ENCODE measurements at places on chromosomes 7 and 10.

DNA sequence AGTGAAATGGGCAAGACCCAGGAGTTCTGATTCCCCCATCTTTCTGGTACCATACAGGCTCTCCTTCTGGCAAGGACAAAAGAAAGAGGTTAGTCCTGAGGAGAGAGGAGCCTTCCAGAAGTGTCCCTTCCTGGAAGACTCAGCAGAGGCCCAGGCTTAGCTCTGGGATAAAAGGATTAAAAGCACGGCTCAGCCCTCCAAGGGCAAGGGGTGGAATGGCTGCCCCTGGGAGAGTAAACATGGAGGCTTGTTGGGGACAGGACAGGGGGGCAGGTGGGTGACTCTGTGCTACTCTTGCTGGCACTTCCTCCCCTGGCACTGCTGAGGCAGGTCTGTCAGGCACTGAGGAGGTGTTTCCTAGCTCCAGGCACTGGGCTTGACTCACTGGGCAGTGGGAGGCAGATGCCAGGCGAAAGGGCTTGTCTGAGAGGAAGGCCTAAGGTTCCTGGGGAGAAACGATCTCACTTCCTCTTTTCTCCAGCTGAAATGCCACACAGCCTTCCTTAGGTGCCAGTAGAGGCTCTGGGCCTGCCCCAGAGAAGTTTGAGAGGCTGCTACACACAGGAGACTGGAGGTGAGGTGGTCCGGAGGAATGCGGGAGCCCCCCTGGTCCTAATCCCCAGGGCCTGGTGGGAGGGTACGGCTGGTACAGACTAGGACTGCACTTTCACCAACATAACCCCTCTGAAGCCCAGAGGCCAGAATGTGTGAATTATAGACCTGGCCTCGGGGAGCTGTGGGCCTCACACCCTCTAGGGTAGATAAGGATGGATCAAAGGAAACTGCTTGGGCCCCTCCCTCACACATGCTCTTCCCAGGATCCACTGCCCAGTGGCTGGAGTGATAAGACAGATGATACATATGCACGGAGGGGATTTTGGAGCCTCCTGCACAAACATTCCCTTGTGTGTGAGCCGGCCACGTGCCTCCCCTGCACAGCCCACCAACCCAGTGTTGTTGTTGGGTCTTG, 63.2 kb upstream of the PODXL start:
- DNase-seq = no peak

- no peak for DNase-seq
Observed at GRCh38 chr10:733086-733485, 43.6 kb upstream of the DIP2C start.

DNA sequence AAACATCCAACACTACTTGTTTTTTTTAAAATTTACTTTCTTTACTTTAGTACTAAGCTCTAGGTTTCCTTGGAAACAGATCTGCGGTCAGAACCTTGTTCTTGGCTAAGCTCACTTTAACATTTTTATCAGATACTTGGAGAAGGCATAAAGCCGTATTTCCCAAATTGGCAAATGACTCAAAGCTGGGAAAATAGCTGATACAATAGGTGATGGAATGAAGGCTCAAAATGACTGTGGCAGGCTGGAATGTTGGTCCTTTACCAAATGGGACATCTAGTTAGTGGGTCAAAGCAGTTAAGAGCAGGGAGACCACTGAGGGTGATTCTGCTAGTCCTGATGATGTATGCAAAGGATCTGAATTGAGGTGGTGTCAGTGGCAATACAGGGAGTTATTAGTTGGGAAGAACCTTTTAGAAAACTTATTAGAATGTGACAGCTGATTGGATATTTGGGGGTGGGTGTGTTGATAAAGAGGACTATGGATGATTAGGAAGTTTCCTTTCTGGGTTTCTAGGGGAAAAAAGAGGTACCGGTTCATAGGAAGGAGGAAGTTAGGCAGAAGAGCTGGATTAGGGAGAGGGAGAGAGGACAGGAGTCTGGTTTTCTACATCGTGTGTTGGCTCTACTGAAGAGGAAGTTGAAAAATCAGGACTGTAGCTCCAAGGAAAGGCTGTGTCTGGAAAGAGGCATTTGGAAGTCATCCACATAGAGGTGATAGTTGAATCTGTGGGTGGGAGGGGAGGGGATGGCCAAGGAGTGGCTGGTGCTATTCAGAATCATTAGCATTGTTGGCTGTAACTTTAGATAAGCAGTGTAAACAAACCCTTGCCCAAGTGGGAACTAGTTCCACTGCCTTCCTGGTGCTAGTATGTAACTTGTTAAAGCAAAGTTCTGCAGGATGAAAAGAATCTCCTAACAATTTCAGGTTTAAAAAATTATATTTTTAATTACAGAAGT, 13.1 kb downstream of the PLCE1 start:
- peak; percentile 53 for DNase-seq

GRCh38 chr7:150363370-150363769, 5.3 kb upstream of the REPIN1 start:
- DNase-seq = no peak

GRCh38 chr10:46308113-46308415, 21.3 kb downstream of the ANTXRL start:
- no peak for DNase-seq

- no peak for DNase-seq
Observed at GRCh38 chr10:614139-614711, 75.2 kb downstream of the DIP2C start.
